Stimulated activated CD8-positive, alpha-beta memory T cell treated with anti-CD3 and anti-CD28 coated beads, Interleukin-4, amount 100 ng/mL, for 1 hour (primary cell): ENCODE measurements at places on chromosomes 11 and 22.

DNA sequence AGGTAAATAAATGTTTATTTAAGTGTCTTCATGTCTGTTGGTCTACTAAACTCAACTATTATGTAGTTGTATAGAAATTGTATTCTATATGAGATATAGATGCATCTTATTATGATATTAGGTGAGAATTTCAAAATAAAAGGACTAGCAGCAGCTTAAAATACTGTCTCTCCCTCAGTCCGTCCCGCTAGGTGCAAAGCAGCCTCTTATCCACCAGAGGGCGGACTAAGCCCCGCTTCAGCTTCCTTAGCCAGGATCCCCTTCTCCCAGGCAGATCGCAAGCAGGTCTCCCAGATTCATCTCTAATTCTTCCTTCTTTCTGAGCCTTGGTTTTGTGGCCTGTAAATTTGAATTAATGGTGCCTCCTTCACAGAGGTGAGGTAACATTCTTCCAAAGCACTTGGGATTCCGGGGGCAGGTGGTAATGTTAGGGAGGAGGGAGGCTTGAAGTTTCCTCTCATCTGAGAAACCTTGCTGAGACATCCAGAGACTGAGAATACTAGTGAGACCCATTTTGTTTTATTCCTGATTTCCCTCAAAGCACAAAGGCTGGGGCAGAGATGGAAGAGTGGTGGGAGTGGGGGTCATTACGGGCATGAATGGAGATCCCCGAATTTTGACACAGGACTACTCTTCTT lies 13.5 kb upstream of the INSC start:
- no peak for DNase-seq

GRCh38 chr11:48142889-48143288 lies 73.7 kb upstream of the OR4B1 start:
- no peak for DNase-seq

GRCh38 chr11:2314525-2315394 lies 12.9 kb downstream of the TSPAN32 start:
- no peak for DNase-seq

- DNase-seq = no peak
These were observed 39.1 kb downstream of the MACROD1 start for GRCh38 chr11:64126796-64127195.

GRCh38 chr22:38218661-38219622 lies 17.1 kb downstream of the MAFF start:
- DNase-seq = no peak

DNA sequence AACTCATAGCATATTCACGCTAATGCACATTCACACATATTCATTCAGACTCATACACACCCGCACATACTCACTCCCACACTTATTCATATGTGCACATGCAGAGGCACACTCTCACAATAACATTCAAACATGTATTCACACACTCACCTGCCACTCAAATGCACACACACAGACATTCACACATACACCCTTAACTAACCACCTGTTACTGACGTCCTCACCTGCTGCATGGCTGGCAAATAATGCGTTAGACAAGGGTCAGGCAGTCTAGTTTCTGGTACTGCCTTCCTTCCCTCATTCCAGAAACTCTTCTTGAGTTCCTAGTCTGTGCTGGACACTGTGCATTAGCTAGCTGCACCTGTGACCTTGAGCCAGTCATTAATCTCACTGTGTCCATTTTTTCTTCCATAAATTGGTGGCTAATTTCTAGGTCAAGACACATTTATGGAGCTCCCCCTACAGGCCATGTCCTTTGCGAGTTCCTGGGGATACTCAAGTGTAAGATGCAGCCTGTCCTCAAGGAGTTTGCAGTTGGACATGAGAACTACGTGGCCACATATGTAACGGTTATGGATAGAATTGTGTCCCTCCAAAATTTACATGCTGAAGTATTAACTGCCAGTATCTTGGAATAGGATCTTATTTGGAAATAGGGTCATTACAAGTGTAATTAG lies 34.5 kb upstream of the SEZ6L start:
- no peak for DNase-seq

DNA sequence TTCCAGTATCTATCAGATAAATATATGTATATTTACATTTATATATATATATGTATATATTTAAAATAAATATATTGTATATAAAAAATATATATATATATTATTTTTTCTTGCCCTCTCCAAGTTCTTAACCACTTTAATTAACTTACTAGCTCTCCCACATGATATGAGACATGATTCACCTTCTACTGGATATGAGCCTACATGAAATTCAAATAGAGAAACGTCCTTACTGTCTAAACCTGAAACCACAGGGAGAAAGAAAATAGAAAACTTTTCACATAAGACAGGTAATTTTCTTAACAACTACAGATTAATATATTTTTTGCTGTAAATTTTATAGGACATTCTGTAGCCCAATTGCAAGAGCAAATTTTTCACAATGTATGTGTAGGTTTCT lies 391.6 kb downstream of the ETS1 start:
- no peak for DNase-seq

- DNase-seq = no peak
These were observed 39.0 kb downstream of the CSNK2A3 start for GRCh38 chr11:11313902-11314692.

DNA sequence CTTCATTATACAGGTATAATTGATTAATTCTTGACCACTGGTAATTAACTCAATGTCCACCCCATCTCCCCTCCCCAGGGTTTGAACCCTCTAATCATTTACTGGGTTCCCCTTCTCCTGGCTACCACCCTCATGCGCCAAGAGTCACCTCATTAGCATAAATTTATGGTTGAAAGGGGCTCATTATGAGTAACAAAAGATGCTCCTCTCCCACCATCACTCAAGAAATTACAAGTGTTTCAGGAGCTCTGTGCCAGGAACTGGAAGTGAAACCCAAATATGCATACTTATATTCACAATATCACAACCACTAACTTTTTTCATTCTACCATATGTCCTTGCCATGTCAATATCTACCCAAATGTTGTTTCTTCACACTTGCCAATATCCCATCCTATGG lies 7.8 kb upstream of the STIP1 start:
- no peak for DNase-seq

DNA sequence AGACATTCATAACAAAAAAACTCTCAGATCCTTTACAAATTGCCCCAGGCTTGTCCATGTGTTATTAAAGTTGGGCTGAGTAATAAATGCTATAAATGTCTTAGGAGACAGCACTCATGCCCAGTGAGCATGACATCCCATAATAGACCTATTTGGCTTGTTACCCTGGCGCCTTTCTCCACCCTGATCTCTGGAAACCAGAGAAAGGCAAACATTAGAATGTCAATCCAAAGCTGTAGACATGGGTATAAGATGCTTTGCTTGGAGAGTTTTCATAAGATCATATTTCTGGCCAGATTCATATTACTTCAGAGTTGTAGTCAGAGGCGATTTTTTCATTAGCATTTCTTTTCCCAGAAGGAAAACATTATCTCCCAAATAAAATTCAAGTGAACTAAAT lies 161.3 kb upstream of the UBASH3B start:
- no peak for DNase-seq

DNA sequence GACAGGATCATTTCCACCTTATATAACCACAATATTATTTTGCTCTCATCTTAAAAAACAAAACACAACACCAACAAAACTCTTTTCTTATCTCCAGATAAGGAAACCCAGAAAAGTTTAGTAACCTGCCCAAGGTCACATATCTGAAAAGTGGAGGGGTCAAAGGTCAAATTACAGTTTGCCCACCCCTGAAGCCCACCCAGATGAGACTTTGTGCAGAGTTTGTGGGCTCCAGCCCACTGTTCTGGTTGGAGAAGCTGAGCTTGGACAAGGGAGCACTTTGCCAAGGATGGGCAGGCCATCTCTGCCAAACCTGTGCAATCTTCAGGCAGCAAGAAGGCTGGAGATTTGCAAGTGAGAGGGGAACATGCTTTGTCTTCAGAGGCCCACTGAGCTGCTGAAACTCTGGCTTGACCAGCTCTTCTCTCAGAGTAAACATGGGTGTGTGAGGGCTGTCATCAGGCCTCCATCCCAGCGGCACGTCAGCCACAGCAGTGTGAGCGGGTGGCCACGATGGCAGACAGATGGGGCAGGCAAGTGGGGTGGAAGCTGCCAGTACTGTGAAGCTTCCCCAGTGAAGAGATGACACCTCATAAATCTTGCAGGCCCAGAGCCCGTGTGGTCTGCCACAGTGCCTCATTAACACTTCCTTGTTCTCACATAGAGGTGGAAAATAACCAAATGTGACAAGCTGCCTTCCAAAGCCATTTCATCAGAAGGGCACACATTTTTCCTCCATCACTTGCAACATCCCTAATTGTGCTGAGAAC lies 111.8 kb downstream of the CCDC81 start:
- peak; percentile 25 for DNase-seq
